Effector memory CD8-positive, alpha-beta T cell (primary cell): ENCODE measurements at places on chromosomes 7 and 10.

- no peak for DNase-seq
Observed at GRCh38 chr7:76300166-76300731, 2.2 kb upstream of the HSPB1 start.

DNA sequence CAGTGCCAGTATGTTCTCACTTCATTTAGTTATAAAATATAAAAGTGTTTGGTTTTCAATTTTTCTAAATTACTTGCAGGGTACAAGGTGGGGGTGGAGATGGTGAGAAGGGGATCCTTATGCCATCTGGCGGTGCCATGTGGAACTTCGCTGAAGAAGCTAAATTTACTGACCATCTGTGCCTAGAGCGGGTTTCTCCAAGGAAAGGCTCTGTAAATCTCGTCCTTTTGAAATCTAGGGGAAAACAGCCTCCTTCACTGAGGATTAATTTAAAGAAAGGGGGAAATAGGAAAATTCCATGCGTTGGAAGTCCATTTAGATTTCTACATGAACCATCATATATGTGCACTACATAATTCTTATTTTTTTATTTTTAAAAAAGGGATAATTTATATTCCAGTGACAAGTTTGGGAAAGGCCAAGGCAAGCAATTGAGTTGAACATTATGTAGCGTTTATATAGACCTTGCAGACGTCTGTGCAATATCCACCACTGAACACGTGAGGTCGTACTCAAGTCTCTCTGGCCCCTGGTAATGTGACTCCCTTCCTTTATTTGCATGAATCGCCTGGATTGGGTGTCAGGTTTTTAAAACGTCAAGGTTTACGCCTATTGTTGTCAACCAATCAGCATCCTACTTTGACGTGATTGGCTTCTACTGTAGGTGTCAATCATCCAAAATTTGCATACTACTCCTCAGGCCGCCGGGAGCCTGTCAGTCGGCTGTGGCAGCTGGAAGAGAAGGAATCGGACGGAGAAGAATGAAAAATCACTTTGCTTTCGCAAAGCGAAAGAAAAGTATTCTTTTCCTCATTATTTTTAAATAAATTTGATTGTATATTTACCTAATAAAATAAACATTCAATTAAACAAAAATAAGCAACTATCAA, 297.1 kb upstream of the NFE2L3 start:
- no peak for DNase-seq

- DNase-seq = no peak
Observed at GRCh38 chr7:154857728-154858681, 144.9 kb downstream of the PAXIP1 start.

- no peak for DNase-seq
Observed at GRCh38 chr10:49273626-49274025, 25.3 kb upstream of the C10orf71 start.

- DNase-seq = no peak
Observed at GRCh38 chr10:107144490-107144889, 20.0 kb downstream of the SORCS1 start.

DNA sequence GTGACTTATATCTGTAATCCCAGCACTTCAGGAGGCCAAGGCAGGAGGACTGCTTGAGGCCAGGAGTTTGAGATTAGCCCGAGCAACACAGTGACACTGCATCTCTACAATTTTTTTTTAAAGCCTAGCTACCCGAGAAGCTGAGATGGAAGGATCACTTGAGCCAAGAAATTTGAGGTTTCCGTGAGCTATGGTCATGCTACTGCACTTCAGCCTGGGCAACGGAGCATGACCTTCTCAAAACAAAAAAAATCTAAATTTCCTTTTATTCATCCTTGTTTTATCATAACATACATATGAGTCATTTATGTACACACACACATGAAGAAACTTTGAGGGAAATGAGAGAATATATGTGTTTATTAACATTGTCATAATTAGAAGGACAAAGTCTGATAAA, 277.5 kb upstream of the MAGI2 start:
- no peak for DNase-seq

DNA sequence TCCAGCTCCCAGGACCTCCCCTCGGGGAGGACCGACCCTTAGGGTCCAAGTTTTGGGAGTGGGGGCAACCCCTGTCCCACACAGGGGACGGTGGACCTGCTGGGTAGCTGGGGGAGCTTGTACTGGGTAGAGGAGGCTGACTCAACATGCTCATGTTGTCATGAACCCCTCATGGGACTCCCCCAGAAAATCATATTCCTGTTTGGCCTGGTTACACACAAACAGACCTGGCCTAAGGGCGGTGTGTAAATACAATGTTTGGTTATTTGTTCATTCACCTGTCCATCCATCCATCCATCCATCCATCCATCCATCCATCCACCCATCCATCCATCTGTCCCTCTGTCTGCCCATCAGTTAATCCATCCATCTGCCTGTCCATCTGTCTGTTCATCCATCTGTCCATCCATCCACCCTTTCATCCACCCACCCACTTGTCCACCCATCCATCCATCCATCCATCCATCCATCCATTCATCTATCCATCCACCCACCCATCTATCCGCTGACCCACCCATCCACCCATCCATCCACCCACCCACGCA, 92.9 kb downstream of the DNAJB6 start:
- no peak for DNase-seq

- no peak for DNase-seq
Observed at GRCh38 chr7:35411331-35411730, 157.4 kb upstream of the TBX20 start.

DNA sequence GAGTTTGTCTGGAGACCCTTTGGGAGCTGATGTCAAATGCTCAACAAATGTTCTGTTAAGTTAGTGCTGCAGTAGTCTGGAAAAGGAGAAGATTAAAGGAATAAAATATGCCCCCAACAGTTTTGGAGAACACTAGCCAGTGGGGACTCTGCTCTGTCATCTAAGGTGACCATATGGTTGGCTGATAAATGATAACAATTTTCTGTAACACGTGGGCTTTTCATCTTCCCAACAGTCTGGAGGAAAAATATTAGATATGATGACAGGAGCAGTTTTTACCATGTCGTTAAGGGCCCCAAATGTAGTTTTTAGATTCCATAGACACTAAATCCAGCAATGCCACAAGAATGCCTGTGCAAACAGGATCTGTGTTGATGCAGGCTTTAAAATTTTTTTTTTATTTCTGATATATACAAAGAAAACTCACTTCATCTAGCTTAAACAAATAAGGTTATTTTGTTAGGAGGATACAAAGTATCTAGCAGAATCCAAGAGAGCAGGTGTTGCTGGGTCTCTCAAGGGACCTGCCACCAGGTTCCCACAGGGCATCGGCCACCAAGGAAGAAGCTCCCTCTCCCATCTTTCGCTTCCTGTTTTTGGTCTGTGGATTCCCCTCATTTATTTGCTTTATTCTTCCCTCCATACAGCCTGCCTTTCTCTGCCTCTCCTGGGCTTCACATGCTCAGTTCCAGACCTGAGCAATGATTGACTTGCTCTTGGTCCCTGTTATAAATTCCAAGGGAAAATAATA, 6.2 kb upstream of the CFAP58 start:
- no peak for DNase-seq

GRCh38 chr10:7958442-7958841, 96.0 kb upstream of the GATA3 start:
- no peak for DNase-seq

DNA sequence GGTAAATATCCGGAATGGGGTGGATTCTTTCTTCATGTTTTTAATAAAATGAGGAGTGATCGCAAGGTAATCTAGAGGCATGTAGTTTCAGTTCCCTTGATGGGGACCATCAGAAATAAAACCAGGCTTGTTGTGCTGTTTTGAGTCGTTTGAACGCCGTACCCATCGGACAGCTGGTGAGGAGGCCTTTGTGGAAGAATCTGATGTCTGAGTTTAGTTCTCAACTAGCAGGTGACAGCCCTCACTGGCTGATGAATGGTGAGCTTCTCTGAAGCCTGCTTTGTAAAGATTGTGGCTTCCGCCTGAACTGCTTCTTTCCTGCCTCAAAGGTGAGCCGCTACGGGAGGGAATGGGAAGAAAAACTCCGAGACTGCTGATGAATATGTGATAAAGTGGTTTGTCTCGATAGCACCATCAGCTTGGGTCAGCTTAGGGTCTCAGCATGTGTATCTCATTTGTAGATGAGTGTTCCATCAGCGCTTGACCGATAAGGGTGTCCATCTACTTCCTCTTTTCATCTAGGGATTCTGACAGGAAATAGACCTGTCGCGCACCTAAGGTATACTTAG, 977 bp downstream of the TMEM248 start:
- peak; percentile 30 for DNase-seq

GRCh38 chr10:31604096-31604495, 285.1 kb downstream of the ZEB1 start:
- DNase-seq = no peak

DNA sequence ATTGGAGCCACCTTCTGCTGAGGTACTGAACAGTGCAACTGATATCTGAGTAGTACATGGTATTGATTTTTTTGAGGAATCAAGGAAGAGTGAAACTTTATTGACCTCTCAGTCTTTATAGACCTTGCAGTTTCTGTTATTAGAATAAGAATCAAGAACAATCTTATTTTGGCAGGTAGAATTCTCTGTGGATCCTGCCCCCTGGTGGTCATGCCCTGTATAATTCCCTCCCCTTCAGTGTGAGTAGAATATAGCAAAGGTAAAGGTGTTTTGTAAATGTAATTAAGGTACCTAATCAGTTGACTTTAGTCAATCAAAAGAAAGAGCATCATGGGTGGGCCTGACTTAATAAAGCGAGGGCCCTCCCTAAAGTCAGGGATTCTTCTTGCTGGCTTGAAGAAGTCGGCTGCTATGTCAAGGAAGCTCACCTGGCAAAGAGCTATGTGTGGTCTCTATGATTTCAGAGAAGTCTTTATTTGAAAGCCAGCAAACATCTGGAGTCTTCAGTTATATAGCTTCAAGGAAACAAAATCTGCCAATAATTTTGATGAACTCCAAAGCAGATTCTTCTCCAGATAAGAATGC, 142.8 kb downstream of the LSM5 start:
- no peak for DNase-seq

DNA sequence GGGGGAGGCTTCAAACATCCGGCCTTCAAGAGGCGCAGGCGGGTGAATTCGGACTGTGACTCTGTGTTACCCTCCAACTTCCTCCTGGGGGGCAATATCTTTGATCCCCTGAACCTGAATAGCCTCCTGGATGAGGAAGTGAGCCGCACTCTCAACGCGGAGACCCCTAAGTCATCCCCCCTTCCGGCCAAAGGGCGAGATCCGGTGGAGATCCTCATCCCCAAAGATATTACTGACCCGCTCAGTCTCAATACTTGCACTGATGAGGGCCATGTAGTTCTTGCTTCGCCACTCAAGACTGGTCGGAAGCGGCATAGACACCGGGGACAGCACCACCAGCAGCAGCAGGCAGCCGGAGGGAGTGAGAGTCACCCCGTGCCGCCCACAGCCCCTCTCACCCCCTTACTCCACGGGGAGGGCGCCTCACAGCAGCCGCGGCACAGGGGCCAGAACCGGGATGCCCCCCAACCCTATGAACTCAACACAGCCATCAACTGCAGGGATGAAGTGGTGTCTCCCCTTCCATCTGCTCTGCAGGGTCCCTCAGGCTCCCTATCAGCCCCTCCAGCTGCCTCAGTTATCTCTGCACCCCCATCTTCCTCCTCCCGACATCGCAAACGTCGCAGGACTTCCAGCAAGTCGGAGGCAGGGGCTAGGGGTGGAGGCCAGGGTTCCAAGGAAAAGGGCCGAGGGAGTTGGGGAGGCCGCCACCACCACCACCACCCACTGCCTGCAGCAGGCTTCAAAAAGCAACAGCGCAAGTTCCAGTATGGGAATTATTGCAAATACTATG, 1.1 kb downstream of the MEPCE start:
- DNase-seq = peak; percentile 44

DNA sequence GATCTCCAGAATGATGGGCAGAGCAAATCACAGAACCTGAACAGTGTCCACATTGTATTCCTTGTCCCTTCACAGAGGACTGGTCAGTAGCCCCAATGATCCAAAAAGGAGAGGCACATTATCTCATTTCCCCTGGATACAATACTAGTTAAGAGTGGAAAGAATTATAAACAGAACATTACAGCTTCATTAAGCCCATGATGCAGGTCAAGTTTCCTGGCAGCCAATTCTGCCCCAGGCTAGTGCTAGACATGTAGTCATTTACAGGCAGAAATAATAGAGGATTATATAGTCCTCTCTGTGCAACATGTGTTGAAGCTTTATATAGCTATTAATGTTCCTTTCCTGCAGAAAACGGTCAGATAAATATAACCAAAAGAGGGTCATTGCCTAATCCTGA, 124.3 kb upstream of the WNT16 start:
- no peak for DNase-seq

- no peak for DNase-seq
Observed at GRCh38 chr10:2744547-2745200, 322.7 kb upstream of the PFKP start.

- DNase-seq = peak; percentile 36
Observed at GRCh38 chr7:100583132-100584053, 2.5 kb downstream of the LRCH4 start.

GRCh38 chr7:105298439-105298894, 90.3 kb downstream of the SRPK2 start:
- DNase-seq = no peak

- no peak for DNase-seq
Observed at GRCh38 chr10:4725917-4726606, 99.9 kb upstream of the AKR1E2 start.

DNA sequence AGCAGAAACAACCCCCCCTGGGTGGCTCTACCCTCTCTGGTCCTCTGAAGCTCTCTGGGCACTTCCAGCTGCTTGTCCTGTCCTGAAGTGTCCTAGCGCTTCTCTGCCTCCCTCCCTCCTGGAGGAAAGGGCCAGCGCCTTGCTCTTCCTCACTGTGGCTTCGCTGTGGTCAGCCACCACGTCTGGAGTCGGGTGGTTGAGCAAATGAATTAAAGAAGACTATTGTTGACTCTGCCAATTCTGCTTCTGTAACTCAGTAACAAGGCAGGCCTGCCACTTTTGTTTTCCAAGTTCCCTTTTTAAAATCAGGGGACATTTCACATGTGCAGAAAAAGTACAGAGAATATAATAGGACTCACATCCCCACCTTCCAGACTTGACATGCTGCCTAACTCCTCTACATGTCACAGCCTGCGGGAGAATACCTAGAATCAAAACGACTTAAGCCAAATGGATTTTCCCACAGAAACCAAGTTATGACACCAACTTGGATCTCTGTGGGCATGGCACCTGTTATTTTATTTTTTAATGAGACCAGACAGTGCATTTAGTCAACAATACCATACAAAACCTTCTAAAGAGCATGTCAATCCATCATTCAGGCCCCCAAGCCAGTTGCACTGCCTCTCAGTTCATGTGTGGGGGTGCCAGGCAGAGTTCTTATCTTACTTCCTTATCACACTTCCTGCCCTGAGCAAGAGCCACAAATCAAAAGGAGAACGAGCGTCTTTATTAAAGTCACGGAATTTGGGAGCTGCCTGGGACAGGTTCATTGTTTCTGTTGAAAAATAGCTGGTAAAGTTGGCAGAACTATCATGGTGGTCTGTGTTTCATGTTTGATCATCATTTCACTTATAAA, 6.8 kb downstream of the FFAR4 start:
- no peak for DNase-seq

GRCh38 chr10:693506-693905, 4.0 kb upstream of the DIP2C start:
- DNase-seq = no peak
